BE2C (cell line): ENCODE measurements at places on chromosomes 7 and 10.

DNA sequence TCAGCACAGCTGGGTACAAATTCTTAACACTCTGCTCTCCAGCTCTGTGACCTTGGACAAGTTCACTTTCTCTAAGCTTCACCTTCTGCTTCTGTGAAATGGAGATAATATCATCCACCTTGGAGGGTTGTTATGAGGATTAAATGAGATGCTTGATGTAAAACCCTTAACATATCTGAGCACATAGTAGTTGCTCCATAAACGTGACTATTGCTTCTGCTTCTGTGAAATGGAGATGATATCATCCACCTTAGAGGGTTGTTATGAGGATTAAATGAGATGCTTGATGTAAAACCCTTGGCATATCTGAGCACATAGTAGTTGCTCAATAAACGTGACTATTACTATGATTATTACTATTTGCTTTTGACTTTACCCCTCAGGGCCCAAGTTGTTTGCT is 14.6 kb downstream of the EPHB6 start:
- no peak for DNase-seq

- DNase-seq, result no peak
These were observed 362.4 kb upstream of the ZNF32 start for GRCh38 chr10:44010873-44011602.

- DNase-seq, result no peak
These were observed 52.0 kb downstream of the VCL start for GRCh38 chr10:74049955-74050354.

GRCh38 chr7:8152489-8153192 is 109.3 kb downstream of the ICA1 start:
- no peak for DNase-seq

DNA sequence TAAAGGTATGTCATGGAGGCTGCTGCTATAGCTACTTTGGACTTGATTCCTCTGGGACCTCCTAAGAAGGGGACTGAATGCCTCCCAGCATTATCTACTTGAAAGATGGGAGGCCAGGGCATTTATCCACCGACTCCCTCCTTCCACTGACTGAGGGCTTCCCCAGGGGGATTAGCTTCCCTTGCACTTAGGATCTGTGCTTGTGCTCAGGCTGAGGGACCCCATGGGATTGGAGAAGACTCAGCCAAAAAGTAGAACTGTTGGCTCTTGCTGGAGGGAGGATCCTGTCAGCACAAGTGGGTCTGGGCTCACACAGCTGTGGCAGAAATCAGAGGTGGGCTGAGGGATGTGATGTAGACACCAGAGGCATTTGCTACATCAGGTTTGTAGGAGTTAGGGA is 81.5 kb upstream of the SYPL1 start:
- no peak for DNase-seq

DNA sequence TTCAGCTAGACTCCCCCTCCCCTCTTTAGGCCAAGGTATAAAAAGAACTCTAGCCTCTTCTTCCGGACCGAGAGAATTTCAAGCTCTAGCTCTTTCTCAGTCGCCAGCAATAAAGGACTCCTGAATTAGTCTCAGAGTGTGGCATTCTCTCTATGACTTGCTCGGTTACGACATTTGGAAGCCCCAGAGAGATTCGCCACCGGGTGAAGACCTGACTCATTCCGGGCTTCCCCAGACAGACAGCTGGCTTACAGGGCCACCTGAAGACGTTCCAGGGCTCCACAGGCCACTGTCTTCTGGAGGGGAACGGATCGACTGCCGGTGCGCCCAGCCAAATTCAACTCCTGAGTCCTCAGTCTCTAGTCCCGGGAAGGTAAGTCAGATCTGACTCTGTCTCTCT is at the start of gene AKR1B15:
Gene AKR1B15, plus strand, starts transcription at position 234 of the 400 bp plus-strand sequence. CDS start 15,510 bp downstream, outside the sequence.
- DNase-seq, result no peak

DNA sequence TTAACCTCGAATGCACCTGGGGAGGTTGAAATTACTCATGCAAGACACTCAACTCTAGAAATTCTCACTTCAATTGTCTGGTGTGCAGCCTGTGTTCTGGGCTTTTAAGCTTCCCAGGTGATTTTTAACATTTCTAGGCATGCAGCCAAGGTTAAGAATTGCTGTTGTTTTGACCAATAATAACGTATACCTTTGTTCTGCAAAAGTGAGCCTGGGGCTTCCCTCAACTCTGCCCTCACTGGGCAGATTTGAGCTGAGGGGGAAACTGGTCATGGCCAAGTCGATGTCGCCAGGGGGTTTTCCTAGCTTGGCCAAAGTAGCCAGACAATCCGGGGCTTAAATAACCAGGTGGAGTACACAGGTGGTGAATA is 568 bp downstream of the PRSS2 start:
- DNase-seq, result no peak

DNA sequence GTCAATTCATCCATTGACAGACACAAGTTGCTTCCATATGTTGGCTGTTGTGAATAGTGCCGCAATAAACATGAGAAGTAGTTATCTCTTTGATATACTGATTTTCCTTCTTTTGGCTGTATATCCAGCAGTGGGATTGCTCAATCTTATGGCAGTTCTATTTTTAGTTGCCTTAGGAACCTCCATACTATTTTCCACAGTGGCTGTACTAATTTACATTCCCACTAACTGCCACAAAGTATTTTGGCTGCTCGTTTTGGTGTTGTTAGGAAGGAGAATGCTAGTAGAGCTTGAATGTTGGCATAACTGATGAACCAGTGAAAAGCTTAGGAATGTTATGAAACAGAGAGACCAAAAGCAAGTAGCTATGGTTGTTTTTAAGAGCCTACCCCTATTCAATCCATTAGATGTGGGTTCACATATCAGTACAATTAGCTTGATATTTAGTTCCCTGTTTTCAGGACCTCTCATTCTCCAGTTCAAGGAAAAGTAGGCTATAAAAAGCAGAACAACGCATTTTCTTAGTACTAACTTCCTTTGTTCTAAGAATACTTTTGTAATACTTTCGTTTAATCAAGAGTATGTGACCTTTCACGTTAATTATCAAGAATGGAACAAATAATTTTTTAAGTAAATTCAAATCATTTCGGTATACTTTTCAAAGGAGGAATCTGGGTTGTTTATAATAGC is 100.3 kb downstream of the FAS start:
- no peak for DNase-seq

DNA sequence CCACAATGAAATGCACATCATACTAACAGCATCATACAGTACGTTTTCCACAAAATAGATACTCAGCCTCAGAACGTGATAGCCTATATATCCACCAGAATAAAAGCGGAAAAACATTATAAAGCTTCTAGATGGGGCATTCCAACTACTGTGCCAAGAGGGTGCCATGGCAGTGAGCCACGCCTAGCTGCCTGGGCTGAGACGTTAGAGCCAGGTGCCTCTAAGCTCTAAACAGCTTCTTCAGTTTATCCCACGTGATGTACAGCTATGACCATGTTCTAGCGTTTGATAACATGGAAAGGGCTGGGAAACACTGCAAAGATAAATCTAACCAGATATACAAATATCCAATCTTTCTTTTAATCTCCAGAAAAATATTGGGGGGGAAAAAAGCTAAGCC is 17.8 kb downstream of the USP6NL start:
- no peak for DNase-seq

DNA sequence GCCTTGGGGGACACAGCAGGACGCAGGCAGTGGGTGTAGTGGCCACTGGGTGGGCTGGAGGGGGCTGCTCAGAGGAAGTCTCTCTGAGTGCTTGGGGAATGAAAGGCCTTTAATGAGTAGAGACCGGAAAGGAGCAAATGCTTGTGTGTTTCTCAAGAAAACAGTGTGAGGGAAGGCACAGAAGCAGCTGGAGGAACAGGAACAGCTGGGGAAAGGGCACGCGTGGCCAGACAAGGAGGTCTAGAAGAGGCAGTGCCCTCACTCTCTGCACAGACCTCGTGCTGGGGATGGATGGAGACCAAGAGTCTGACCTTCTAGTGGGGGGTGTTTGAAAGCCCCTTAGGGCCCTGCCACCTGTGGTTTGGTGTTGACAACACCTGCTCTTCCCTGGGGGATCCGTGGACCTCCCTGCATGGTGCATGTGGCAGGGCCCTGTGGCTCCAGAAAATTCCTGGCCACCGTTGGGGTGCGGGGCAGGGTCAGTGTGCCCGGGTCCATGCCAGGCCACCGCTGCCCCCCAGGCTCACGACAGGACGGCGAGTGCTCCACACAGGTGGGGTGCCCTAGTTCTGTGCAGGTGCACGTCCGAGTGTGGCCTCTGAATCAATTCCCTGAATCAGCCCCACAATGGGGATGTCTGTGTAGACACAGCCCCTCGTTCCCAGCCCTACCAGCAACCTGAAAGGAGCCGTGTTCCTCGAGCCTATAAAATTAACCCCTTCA is 25.9 kb upstream of the FAM20C start:
- DNase-seq, result no peak

GRCh38 chr10:70840836-70841235 is 25.1 kb downstream of the SGPL1 start:
- DNase-seq, result no peak

GRCh38 chr7:142582351-142582750 is 166.9 kb upstream of the PRSS1 start:
- no peak for DNase-seq

DNA sequence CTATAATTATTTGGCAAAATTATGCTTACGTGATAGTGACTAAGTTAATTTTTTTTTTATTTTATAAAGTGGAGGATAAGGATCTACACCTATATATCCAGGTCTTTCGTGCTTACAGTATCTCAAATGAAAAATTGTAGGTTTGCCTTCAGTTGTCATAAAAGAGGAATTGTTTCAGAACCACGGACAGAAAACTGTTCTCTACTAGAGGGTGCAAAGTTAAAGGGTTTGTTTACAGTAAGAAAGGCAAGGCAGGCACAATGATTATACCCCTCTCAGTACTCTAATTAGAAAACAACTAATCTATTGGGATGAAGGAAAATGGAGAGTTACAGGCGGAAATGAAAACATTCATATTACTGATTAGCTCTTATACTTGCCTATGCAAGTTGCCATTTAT is 1.5 kb downstream of the PCLO start:
- DNase-seq, result no peak

- no peak for DNase-seq
These were observed 45.1 kb downstream of the CYTH3 start for GRCh38 chr7:6227294-6227846.

GRCh38 chr7:150994141-150994837 is 3.5 kb downstream of the NOS3 start:
- peak; percentile 58 for DNase-seq

- no peak for DNase-seq
These were observed 171.9 kb upstream of the SP8 start for GRCh38 chr7:20958572-20958971.

GRCh38 chr10:28668363-28669226 is 8.7 kb upstream of the BAMBI start:
- DNase-seq, result peak; percentile 70
